ENCODE measurements at places on chromosomes 4 and X. TPM values are rescaled to one million over a fixed set of nuclear protein-coding genes. Genes with fewer than 3 reads are reported as not detected.

The DACH2 gene
- not detected for total RNA-seq

DNA sequence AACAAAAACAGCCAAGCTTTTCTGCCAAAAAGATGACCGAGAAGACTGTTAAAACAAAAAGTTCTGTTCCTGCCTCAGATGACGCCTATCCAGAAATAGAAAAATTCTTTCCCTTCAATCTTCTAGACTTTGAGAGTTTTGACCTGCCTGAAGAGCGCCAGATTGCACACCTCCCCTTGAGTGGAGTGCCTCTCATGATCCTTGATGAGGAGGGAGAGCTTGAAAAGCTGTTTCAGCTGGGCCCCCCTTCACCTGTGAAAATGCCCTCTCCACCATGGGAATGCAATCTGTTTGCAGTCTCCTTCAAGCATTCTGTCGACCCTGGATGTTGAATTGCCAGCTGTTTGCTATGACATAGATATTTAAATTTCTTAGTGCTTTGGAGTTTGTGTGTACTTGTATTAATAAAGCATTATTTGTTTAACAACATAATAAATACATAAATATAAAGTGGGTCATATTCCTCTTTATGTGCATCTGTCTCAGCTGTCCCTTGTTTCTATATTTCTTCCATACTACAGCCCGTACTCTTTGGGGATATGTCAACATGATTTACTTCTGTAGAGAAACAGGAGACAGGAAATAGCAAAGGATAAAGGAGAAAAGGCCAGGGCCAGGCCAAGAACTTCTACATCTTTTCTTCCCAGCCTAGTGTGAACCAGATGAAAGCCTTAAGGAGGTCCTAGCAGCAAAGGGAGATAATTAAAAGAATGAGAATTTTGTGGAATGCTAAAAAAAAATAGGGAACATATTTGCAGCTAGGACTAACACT lies 667 bp downstream of the PTTG2 start:
- no peaks in the 10 kb centered on the region for H3K36me3 ChIP-seq
- no peak overlapping the region for H3K27ac ChIP-seq
- peak; percentile 68 for DNase-seq
- no peaks in the 10 kb centered on the region for H3K4me1 ChIP-seq
- no peak overlapping the region for H3K4me3 ChIP-seq
- H3K27me3 ChIP-seq: no peaks in the 10 kb centered on the region

- no peaks in the 10 kb centered on the region for H3K36me3 ChIP-seq
- no peaks in the 10 kb centered on the region for H3K4me1 ChIP-seq
- H3K27me3 ChIP-seq: no peaks in the 10 kb centered on the region
- no peak for DNase-seq
- H3K4me3 ChIP-seq: no peak overlapping the region
- no peak overlapping the region for H3K27ac ChIP-seq
Measured at GRCh38 chrX:150270622-150271021, 92.5 kb upstream of the MAMLD1 start.

GRCh38 chr4:26081795-26082498 lies 167.9 kb downstream of the SMIM20 start:
- no peak overlapping the region for H3K4me3 ChIP-seq
- H3K27ac ChIP-seq: no peak overlapping the region

The CFAP47 gene
- 11.5 TPM for total RNA-seq

The SPANXA1 gene
- not detected for total RNA-seq

The ENOPH1 gene
- 8.4 TPM for total RNA-seq

GRCh38 chrX:129612396-129612795 lies 42.4 kb downstream of the APLN start:
- no peaks in the 10 kb centered on the region for H3K4me1 ChIP-seq
- H3K27ac ChIP-seq: no peak overlapping the region
- no peaks in the 10 kb centered on the region for H3K27me3 ChIP-seq
- no peak overlapping the region for H3K4me3 ChIP-seq
- no peaks in the 10 kb centered on the region for H3K36me3 ChIP-seq

The IL21 gene
- not detected for total RNA-seq

- H3K4me1 ChIP-seq: no peaks in the 10 kb centered on the region
- H3K4me3 ChIP-seq: no peak overlapping the region
- no peak overlapping the region for H3K27ac ChIP-seq
- no peak for DNase-seq
- H3K27me3 ChIP-seq: no peaks in the 10 kb centered on the region
- H3K36me3 ChIP-seq: no peaks in the 10 kb centered on the region
Measured at GRCh38 chrX:97609938-97610337, 726.2 kb downstream of the RPA4 start.

The UTP3 gene
- total RNA-seq: 29.3 TPM

- no peaks in the 10 kb centered on the region for H3K36me3 ChIP-seq
- no peak overlapping the region for H3K27ac ChIP-seq
- no peak for DNase-seq
- H3K27me3 ChIP-seq: no peaks in the 10 kb centered on the region
- H3K4me1 ChIP-seq: no peaks in the 10 kb centered on the region
Measured at GRCh38 chr4:53943345-53944085, 120.9 kb downstream of the CHIC2 start.

- no peaks in the 10 kb centered on the region for H3K36me3 ChIP-seq
- no peak overlapping the region for H3K27ac ChIP-seq
- H3K4me1 ChIP-seq: no peaks in the 10 kb centered on the region
- DNase-seq: no peak
- no peaks in the 10 kb centered on the region for H3K27me3 ChIP-seq
- H3K4me3 ChIP-seq: no peak overlapping the region
Measured at GRCh38 chr4:182536221-182536811, 293.1 kb downstream of the TENM3 start.

DNA sequence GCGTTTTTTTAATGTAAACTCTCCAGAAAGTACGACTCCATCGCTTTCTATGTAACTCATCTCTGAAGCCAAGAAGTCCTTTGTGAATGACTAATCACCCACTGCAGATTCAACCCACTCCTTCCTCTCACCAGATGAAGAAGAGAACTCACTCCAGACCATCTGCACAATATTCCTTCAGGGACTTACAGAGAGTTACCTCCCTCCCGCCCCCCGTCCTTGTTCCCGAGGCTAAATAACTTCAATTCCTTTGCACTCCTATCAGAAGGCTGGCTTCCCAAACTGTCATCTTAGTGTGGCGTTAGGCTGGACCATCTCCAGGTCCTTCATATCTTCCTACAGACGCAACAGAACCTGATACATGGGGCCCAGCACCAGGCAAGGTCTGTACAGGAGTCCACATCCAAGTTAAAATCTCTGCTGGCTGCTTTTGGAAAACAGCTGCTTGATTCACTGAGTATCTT lies 82.4 kb downstream of the AFAP1 start:
- peaks cover 5% of the 10 kb centered on the region for H3K4me1 ChIP-seq
- DNase-seq: no peak
- H3K27ac ChIP-seq: no peak overlapping the region
- H3K4me3 ChIP-seq: no peak overlapping the region
- H3K27me3 ChIP-seq: no peaks in the 10 kb centered on the region
- no peaks in the 10 kb centered on the region for H3K36me3 ChIP-seq

DNA sequence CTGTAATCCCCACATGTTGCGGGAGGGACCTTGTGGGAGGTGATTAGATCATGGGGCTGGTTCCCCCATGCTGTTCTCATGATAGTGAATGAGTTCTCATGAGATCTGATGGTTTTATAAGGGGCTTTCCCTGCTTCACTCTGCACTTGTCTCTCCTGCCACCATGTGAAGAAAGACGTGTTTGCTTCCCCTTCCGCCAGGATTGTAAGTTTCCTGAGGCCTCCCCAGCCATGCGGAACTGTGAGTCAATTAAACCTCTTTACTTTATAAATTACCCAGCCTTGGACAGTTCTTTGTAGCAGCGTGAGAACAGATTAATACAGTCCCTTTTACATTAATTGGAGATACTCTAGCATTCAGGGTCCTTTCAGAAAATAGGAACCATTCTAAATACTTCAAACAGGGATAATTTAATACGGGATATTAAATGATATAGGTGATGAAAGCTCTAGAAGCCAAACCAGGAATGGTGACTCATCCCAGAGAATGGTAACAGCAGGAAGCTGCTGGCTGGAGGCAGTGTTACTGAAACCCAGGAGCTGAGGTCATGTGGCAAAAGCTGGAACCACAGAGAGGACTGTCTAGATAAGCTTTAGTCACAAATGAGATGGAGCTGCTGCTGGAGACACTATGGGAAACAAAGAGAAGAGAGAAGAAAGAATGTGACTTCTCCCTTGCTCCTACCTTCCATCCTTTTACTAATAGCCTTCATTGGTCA lies 57.3 kb downstream of the GSTCD start:
- no peaks in the 10 kb centered on the region for H3K27me3 ChIP-seq
- no peaks in the 10 kb centered on the region for H3K36me3 ChIP-seq
- no peak overlapping the region for H3K27ac ChIP-seq
- DNase-seq: no peak
- H3K4me1 ChIP-seq: no peaks in the 10 kb centered on the region

The DCAF12L1 gene
- not detected for total RNA-seq

The CHRNA9 gene
- total RNA-seq: 0.49 TPM

The CXCL3 gene
- 10.0 TPM for total RNA-seq

DNA sequence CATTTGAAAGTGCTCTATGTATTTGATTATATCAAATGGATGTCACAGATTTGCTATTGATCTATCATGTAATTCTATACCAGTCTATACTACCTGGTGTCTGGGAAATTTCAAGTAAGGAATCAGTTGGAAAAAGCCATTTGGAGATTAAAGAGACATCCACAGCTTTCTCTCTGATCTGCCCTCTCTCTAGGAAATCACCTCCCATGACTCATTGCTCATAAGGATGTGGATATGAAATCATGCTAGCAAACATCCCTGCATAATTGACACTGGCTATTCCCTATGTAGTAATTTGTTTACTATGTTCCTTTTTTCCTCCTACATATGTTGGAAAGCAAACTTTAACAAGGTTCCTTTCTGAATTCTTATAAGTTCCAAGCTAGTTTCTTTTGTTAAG lies 94.3 kb downstream of the TEX13A start:
- DNase-seq: no peak
- no peak overlapping the region for H3K27ac ChIP-seq
- no peaks in the 10 kb centered on the region for H3K27me3 ChIP-seq
- no peaks in the 10 kb centered on the region for H3K4me1 ChIP-seq
- H3K4me3 ChIP-seq: no peak overlapping the region
- H3K36me3 ChIP-seq: no peaks in the 10 kb centered on the region

All from upper lobe of left lung (tissue), 6 donors.